ENCODE measurements at places on chromosomes 2 and 18.

- DNase-seq: no peak
These were observed 43.8 kb upstream of the KCNE4 start for GRCh38 chr2:223008162-223008561.

- no peak for DNase-seq
These were observed 547.1 kb upstream of the LINC00305 start for GRCh38 chr18:64695851-64696553.

- DNase-seq: no peak
These were observed at the start of gene COLEC12 for GRCh38 chr18:500632-501405. Gene COLEC12 (minus strand): TSS chr18:500701. CDS start chr18:500514, 187 bp downstream.

- DNase-seq: peak; percentile 66
These were observed 410 bp upstream of the TGIF1 start for GRCh38 chr18:3449512-3450011.

- DNase-seq: no peak
These were observed 60.5 kb downstream of the KLHL29 start for GRCh38 chr2:23445450-23445868.

- DNase-seq: no peak
These were observed 285.1 kb downstream of the TNS1 start for GRCh38 chr2:217717646-217718045.
